Epithelial cell of esophagus (primary cell): ENCODE measurements at places on chromosomes 2 and 18.

GRCh38 chr2:58574873-58575272, 333.7 kb upstream of the FANCL start:
- DNase-seq: peak; percentile 76

DNA sequence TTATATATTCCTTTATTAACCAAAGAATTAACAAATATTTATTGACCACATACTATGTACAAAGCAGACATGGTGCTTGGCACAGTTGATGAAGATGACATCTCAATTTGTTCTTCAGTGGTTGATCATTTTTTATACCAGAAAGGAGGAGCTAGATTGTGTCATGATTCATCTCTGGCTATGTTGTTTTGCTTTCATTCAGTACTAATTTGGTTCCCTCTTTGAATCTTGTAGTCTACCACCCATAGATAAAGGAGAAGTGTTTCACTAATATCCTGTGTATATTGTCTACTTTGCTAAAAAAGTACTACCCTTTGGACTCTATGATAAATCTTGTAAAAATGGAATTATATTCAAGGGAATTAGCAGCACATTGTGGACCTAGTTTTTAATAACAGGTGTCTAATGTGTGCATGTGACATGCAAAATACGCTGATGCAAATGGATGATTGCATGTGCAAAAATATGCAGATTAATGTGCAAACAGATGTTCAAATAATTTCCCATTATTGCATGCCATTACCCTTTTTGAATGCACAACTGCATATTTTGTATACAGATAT, 313.2 kb upstream of the ZEB2 start:
- no peak for DNase-seq

- peak; percentile 77 for DNase-seq
Observed at GRCh38 chr2:176106581-176107539, at the start of gene HOXD11. Gene HOXD11, plus strand, starts transcription at chr2:176107280. Its CDS starts 76 bp downstream, at chr2:176107356.

DNA sequence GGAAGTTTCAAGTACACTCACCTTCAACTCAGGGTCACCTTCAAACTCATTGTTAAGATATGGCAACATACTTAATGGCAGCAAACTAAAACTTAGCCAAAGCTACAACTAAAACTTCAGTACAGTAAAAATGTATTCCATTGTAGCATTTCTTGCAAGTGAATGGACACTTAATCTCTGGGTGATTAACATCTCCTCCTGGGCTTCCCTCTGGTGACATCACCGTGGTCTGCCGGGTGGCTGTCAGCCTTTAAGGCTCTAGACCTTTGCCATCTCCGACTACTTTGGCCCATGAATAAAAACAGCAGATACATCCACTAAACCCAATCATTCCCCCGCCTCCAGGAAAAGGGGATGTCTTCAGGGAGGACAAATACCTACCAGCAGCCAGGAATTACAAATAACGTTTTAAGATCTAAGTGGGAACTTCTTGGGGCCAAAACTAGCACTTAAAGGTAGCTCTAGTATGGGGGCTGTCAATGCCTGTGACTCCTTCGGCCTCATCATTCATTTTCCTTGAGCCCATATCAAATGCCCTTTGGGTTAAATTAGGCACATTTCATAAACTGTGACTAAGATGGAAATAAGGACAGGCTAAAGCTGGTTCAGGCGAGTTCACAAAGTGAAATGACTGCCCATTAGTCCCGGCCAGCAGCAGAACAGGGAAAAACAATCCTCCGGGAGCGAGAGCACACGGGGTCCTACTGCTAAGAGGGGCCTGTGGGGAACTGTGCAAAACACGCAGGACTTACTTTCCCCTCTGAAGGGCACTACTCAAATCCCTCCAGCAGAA, 1.1 kb downstream of the TFCP2L1 start:
- peak; percentile 47 for DNase-seq

- DNase-seq: peak; percentile 34
Observed at GRCh38 chr2:63049211-63049969, 1.2 kb upstream of the OTX1 start.

GRCh38 chr18:48090702-48091101, 160.2 kb upstream of the SMAD2 start:
- DNase-seq: no peak

DNA sequence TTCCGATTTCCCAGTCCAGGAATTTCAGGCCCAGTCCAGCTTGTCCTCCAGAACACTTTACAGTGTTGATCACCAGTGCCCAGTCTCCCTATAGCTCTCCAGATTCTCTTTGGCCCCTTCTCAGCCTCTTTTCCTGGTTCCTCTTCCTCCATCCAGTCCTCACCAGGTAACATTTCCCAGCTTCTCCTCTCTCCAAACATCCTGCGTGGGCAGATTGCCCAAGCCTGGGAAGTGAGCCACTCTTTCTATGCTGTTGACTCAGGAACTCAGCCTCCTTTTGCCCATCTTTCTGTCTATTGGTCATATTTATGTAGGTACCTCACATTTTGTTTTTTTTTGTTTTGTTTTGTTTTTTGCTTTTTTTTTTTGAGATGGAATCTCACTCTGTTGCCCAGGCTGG, 109.4 kb downstream of the LYPD1 start:
- DNase-seq: no peak

DNA sequence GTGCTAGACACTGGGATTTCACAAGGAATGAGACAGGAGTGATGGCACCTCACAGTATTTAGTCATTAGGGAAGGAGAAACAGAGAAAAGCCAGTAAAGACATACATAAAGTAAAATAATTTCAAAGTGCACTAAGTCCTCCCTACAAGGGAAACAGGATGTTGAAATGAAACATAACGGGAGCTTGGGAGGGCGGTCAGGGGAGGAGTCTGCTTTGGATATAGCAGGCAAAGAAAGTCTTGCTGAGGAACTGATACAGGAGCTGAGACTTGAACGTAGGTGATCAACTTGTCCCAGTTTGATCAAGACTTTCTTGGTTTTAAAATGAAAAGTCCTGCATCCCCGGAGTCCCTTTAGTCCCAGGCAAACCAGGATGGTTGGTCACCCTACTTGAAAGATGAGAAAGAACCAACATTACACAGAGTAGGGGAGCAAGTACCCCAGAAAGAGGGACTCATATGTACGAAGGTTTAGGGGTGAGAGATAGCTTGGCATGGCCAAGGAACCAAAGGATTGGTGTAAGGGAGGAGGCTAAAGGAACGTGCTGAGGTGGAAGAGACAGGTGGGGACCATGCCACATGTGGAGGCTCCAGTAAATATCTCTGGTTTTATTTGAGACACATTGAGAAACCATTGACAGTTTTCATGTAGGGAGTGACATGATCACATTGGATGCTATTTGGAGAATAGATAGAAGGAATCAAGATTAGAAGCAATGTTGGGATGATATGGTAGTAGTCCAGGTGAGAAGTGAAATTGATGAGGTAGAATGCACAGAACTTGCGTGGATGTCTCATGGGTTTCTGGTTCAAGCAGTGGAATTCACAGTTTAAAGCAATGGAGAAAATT, 28.4 kb downstream of the FBXO48 start:
- no peak for DNase-seq

DNA sequence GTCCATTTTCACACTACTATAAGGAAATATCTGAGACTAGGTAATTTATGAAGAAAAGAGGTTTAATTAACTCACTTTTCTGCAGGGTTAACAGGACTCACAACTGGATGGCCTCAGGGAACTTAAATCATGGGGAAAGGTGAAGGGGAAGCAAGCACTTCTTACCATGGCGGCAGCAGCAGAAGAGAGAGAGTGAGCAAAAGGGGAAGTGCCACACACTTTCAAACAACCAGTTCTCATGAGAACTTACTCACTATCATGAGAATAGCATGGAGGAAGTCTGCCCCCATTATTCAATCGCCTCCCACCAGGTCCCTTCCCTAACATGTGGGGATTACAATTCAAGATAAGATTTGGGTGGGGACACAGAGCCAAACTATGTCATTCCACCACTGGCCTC, 55.1 kb upstream of the NETO1 start:
- DNase-seq: no peak

DNA sequence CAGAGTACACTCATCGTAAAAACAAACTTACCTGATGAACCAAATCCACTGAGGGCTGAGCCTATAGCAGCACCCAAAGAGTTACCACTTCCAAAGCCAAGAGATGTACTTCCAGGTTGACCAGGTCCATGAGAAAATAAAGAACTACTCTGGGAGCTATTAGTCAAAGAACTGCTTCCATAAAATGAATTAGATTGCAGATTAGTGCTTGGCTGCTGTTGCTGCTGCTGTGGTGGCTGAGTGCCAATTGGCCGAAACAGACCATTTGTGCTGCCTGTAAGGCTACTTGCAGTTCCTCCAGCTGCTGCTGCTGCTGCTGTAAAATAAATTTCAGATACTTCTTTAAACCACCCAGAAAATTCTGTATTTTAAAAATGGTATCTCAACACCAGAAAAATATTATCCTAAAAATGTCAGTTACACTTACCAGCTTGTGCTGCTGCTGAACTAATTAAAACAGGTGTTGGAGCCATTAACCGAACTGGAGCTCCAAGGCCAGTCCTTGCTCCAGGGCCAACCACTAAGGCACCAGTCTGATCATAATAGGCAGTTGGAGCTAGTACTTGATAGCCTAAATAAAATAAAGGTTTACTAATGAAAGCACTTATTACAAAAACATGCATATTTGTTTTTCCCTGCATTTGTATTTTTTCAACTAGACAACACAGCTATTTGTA, 58.1 kb upstream of the SDC1 start:
- no peak for DNase-seq

- DNase-seq: no peak
Observed at GRCh38 chr2:9390991-9391390, 32.3 kb downstream of the ITGB1BP1 start.

DNA sequence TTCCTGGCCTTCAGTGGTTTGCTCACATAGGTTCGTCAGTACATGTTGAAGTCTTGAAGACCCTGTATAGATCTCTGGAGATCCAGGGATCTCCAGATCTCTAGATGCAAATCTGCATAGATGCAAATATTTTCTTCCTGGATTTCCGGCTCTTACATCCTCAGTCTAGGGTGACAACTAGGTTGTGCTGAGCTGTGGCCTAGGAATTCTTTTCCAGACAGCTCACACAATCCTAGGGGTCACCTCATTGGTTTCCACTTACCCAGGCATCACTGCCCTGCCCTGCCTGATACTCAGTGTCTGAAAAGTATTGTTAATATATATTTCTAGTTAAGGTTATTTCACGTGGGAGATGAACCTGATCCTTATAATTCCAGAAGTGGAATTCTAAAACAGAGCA, 105.1 kb upstream of the TTC27 start:
- DNase-seq: no peak

GRCh38 chr2:77522888-77523287, 712 bp upstream of the LRRTM4 start:
- no peak for DNase-seq

DNA sequence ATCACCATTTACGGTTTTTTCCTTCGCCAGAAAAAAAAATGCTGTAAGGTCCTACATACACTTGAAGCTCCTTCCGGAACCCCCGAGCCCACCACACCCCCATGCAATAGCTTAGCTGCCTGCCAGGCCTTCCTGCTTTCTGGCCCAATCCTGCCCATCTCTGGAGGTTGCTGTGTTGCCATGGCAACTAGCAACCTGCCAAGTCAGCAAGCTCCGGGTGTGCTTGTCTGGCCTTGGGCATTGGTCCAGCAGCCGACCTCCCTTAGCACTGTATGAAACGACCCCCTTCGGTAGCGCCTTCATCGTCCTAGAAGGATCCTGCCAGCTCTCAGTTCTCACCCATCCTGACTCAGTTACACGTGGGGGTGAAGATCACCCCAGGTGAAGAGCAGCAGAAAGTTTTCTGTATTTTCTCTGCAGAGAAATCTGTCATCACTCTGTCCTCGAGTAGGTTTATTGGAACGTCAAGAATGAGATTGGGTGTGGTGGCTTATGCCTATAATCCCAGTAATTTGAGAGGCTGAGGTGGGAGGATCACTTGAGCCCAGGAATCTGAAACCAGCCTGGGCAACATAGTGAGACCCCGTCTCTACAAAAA, 47.4 kb upstream of the MTCL1 start:
- DNase-seq: peak; percentile 76

DNA sequence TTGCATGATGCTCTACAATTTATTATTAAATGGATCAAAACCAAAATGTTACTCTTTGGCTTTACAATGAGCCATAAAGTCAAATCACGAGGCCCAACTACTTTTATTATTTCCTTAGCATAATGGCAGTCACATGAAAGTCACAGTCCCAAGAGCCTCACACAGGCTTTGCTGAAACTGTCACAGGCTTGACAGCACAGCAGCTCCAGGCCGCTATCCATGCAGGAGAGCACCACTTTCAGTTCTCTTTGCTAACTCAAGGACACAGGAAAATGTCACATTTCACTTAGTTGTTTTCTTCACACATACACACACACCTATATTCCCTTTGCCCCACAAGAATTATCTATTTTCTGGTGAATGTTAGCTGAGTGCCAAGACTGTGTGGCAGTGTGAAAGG, 11.1 kb upstream of the MSGN1 start:
- DNase-seq: no peak

- peak; percentile 67 for DNase-seq
Observed at GRCh38 chr18:21264651-21265050, 22.6 kb downstream of the GREB1L start.

- no peak for DNase-seq
Observed at GRCh38 chr18:58970943-58971790, 106.5 kb downstream of the ZNF532 start.

DNA sequence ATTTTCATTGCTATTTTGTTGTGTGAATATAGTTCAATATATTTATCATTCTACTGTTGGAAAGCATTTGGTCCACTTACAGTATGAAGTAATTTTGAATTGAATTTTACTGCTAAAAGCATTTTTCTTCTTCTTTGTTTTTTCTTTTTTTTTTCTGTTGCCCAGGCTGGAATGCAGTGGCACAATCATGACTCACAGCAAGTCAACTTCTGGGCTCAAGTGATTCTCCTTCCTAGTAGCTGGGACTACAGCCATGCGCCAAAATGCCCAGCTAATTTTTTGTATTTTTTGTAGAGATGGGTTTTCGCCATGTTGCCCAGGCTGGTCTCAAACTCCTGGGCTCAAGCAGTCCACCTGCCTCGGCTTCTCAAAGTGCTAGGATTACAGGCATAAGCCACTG, 2.4 kb upstream of the ETAA1 start:
- peak; percentile 61 for DNase-seq

- no peak for DNase-seq
Observed at GRCh38 chr2:3606370-3607201, 11.7 kb downstream of the COLEC11 start.

DNA sequence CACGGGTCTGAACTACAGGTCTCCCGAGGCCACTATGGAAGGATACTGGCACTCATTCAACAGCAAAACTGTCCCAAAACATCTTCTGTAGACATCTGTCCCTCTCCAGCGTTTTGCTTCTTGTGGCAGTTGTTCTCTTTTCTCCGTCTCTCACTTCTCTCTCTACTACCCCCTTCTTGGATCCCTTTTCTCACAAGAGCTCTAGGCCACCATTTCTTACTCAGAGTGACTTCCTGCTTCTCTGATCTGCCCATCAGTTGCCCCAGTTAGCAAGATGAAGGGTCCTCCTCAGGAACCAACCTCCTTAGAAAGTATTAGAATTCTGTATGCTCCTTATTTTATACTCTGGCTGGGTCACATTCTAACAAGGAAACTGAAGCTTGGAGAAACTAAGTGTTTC, 32.6 kb downstream of the BCL2 start:
- DNase-seq: no peak

DNA sequence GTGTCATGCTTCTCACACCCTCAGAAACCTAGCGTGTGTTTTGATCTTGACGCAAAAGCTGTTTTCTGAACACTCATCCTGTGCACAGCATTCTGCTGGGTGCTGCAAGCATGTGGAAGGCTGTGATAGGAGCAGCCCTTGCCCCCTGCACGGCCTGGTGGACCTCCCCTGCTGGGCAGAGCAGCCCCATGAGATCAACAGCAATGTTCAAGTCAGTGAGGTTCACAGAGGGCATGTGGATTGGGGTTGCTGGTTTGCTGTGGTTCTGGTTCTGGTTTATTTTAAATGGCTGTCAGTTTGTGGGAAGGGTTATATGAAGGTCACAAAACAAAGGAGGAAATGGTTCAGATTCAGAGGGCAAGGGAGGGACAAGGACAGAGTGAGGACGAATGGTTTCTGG, 71.3 kb downstream of the SOWAHC start:
- DNase-seq: no peak
